ENCODE measurements at places on chromosomes 7 and 10. TPM values are rescaled to one million over a fixed set of nuclear protein-coding genes. Genes with fewer than 3 reads are reported as not detected.

GRCh38 chr7:105215182-105215581, 173.5 kb downstream of the SRPK2 start:
- H3K27me3 ChIP-seq: no peaks in the 10 kb centered on the region
- H3K4me3 ChIP-seq: no peak overlapping the region
- H3K36me3 ChIP-seq: peaks cover 22% of the 10 kb centered on the region
- DNase-seq: no peak
- H3K27ac ChIP-seq: no peak overlapping the region

The PNLIPRP3 gene
- total RNA-seq: not detected

GRCh38 chr7:33761449-33762080, 143.8 kb upstream of the BMPER start:
- H3K27me3 ChIP-seq: peaks cover 4% of the 10 kb centered on the region
- H3K4me3 ChIP-seq: no peak overlapping the region
- H3K27ac ChIP-seq: no peak overlapping the region
- H3K4me1 ChIP-seq: no peaks in the 10 kb centered on the region

DNA sequence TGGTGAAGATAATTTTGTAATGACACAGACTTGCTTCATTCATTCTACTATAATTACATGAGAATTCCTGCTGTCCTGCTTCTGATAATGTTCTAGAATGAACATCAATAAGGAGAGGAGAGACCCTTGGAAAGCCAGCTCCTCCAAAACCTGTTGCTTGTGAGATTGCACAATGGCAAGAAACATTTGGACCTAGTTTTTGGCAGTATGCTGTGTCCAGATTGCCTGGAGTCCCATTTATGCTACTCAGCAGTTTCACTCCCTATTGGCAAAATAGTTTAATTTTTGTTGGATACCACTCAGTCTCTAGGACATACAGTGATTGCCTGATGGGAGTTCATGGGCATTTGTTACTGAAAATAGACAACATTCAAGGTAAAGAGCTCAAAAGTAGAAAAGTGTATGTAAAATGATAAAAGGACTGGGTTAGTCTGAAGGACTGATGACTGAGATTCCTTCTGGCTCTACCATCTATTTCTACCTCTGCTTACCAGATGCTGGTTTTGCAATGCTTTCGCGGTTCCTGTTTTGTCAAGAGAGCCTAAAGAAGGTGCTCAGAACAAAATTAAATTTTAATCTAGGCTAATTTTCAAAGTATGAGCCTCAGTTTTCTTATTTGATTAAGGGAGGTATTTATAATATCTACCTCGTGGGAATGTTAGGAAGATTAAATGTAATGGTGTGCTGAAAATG, 8.0 kb upstream of the ACTR3B start:
- no peak overlapping the region for H3K27ac ChIP-seq
- peaks cover 6% of the 10 kb centered on the region for H3K27me3 ChIP-seq
- no peak overlapping the region for H3K4me3 ChIP-seq
- no peaks in the 10 kb centered on the region for H3K4me1 ChIP-seq
- no peaks in the 10 kb centered on the region for H3K36me3 ChIP-seq

- no peak overlapping the region for H3K27ac ChIP-seq
- DNase-seq: no peak
Measured at GRCh38 chr10:113301342-113301984, 251.4 kb upstream of the HABP2 start.

DNA sequence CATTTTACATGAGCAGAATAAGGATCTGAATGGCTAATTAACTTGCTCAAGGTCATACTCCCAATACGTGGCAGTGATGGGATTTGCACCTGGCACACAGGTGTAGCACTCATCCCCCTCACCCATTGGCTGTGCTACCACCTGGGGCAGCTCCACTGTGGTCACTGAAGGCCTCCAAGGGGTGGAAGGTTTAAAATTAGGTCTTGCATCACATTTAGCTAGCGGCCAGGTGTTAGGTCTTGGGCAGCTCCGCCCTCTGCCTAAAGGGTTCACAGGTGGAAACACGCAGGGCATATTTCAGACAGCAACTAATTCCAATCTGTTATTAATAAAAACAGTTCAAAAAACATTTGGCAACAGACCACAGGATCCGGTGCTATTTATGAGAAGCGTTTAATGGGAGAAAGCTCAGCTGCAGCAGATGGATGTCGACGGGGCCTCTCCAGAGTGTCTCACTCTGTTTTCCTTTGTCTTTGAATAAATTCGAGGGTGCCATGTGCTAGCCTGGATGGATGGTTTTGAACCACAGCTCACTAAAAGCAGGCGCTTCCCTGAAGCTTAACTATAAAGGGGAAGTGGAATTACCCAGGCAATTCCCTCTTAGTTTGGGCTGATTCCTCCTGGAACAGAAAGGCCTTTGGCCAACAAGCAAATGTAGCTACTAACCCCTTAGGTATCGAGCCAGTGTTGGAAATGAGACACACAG, 1017.6 kb downstream of the TYW1 start:
- no peaks in the 10 kb centered on the region for H3K36me3 ChIP-seq
- DNase-seq: no peak
- H3K27me3 ChIP-seq: no peaks in the 10 kb centered on the region
- no peak overlapping the region for H3K4me3 ChIP-seq

The ANKRD30A gene
- total RNA-seq: not detected

- H3K4me3 ChIP-seq: no peak overlapping the region
- H3K36me3 ChIP-seq: no peaks in the 10 kb centered on the region
- H3K27ac ChIP-seq: no peak overlapping the region
- H3K27me3 ChIP-seq: no peaks in the 10 kb centered on the region
- no peak for DNase-seq
Measured at GRCh38 chr7:124219681-124220080, 186.8 kb upstream of the TMEM229A start.

The PDK4 gene
- total RNA-seq: not detected

DNA sequence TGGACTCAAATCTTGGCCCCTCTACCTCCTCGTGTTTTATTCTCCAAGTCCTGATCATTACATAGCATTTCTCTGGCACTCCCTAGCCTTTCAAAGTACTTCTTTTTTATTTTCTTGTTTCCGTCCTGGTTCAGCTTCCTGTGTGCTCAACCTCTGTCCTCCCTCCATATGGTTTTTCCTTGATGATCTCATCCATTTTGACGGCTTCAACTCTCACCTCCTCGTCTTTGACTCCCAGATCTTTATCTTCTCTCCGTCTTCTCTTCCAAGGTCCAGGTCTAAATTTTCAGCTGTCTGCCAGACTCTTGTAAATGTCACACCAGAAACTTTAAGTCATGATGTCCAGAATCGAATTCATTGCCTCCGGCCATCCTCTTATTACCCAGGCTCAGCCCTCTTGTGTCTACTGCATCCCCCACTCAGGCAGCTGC, 23.3 kb upstream of the GFRA1 start:
- H3K27ac ChIP-seq: no peak overlapping the region
- no peak overlapping the region for H3K4me3 ChIP-seq
- no peaks in the 10 kb centered on the region for H3K4me1 ChIP-seq
- no peak for DNase-seq
- H3K36me3 ChIP-seq: no peaks in the 10 kb centered on the region
- H3K27me3 ChIP-seq: peaks cover 2% of the 10 kb centered on the region

DNA sequence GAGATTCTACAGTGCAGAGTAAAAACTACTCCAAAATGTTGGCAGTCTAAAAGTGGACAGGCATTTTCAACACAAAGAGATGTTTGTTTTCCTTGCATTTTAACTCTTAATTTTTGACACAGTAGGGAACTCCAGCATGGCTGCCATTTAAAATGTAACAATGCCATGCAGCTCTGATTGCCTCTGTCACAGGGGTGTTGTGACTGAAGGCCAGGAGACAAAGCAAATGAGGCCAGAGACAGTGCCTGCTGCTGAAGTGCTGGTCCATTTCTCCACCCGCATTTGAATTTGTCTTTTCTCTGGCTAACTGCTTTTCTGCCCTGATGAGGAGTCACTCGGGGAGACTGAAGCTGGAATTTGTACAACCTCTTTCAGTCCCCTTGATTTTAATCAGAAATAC, 710.6 kb upstream of the GALNT17 start:
- H3K4me3 ChIP-seq: no peak overlapping the region
- no peak overlapping the region for H3K27ac ChIP-seq
- H3K36me3 ChIP-seq: no peaks in the 10 kb centered on the region

The ACTL6B gene
- total RNA-seq: not detected
